ENCODE measurements at places on chromosomes 5 and 9. TPM values are rescaled to one million over a fixed set of nuclear protein-coding genes. Genes with fewer than 3 reads are reported as not detected.

DNA sequence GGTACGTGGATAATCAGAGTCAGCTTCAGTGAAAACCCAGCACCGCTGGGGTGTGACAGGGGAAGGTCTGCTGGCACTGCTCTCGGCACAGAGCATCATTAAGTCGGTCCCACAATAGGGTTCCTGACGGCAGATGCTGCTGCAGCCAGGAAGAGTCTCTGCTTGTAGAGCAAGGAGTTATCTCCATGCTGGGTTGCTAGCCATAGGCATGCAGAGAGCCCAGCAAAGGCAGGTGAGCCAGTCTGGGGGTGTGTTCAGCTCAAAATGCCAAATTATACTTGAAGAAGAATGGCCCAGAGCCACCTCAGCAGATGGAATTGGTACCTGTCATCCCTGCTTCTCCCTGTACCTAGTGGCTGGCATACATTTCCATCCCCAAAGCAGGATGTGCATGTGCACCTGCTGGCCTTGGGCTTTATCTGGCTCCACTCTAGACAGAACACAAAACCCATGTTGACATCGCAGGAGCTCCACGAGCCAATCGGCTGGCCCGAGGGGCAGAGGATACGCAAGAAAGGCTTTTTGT, 100.8 kb downstream of the WDR41 start:
- DNase-seq = no peak

Gene ENTREP1
- total RNA-seq = 6.5 TPM

- DNase-seq = no peak
Observed at GRCh38 chr5:8341406-8341805, 472.5 kb downstream of the MTRR start.

Gene SPATA31E1
- total RNA-seq = not detected

GRCh38 chr9:20352591-20352990, 269.7 kb downstream of the MLLT3 start:
- DNase-seq = no peak
